ENCODE measurements at places on chromosomes 1 and 21. TPM values are rescaled to one million over a fixed set of nuclear protein-coding genes. Genes with fewer than 3 reads are reported as not detected.

DNA sequence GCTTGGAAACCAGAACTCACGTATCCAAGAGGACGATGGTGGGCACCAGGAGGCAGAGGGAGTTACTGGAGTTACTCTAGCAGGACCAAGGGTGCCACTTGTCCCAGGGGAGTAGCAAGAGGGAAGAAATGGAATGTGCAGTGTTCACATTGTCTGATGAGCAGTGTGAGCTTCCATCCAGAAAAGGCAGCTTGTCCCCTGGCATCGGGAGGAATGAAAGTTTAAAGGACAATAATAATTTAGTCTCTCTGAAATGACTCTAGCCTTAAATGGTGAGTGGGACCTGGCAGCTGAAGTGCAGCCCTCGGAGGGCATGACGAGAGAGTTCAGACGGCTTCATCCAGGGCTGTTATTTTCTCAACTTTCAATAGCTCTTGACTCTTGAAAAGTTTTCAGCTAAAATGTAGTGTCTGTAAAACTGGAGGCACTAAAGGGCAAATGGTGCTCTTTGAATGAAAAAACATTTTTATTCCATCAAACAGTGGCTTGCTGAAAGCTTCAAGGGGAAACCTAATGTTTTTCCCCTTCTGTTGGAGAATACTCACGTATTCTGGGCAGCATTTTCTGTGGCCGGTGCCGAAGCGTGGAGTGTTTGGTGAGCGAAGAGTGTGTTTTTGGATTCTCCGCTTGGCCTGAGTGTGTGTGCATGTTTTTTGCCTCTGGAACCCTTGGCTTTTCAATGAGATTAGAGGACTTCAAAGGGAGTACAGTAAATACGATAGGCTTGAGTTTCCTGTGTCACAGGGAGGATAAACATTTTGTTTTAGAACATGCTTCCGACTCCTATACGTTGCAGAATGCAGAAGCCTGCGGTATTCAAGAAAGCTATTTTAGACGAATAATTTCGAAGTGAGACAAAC is 157.3 kb downstream of the GALNT2 start:
- no peak for DNase-seq

GRCh38 chr1:221998186-221998612 is 256.3 kb upstream of the DUSP10 start:
- DNase-seq = no peak

OR6N1 gene
- total RNA-seq = not detected

- no peak for DNase-seq
These were observed 39.1 kb downstream of the IFI44 start for GRCh38 chr1:78688697-78689096.

MACO1 gene
- total RNA-seq = 17.9 TPM

- no peak for DNase-seq
These were observed 2.5 kb downstream of the NCAM2 start for GRCh38 chr21:21000591-21001175.

IGSF9 gene
- total RNA-seq = 0.16 TPM

FMO2 gene
- total RNA-seq = 0.34 TPM

OR2T33 gene
- not detected for total RNA-seq

GRCh38 chr1:3221112-3222041 is 152.4 kb downstream of the PRDM16 start:
- DNase-seq = no peak

RBM11 gene
- 2.1 TPM for total RNA-seq

DNA sequence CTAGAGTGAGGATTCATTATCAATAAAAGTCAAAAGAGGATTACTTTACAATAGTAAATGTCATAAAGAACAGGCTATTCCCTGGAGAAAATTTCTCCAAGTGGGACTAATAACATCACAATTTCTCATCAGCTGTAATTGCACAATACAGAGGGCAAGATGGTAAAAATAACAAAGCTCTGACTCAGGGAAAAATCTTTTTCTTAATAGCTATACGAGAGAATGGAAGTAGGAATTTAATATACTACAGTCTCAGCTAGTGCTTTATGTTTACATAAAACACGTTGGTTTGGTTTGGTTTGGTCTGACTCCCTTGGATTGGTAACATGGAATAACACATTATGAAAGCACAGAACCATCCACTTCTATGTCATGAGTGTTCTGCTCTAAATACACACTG is 397.6 kb downstream of the LRRIQ3 start:
- no peak for DNase-seq

- DNase-seq = no peak
These were observed 1106.9 kb upstream of the ADGRL4 start for GRCh38 chr1:80113168-80114038.

LEFTY1 gene
- total RNA-seq = 0.22 TPM

DNA sequence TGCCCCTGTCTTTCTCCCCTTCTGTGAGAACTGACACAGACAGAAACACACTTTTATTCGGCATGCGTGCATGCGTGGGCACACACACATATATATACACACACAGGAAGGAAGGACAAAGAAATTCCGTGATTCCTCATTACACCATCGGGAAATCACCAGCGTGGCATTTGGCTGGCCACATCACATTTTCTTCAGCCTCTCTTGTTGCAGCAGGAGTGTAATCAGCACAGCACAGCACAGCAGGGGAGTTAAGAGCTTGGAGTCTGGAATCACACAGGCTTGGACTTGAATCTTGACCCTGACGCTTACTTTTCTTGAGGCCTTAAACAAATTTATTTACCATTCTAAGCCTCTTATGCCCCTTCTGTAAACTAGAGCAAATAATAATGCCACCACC is 45.3 kb upstream of the EPHA8 start:
- DNase-seq = no peak
